Stimulated activated CD4-positive, alpha-beta T cell treated with anti-CD3 and anti-CD28 coated beads, Interleukin-1b, Interleukin-23, amount 100 ng/mL, for 1 hour (primary cell): ENCODE measurements at places on chromosomes 3 and 15.
A peak's percentile ranks its signal among the peaks of the same experiment; 100 is the strongest.

- DNase-seq = no peak
Measured at GRCh38 chr3:190205739-190206138, 85.0 kb upstream of the P3H2 start.

GRCh38 chr15:93035953-93036810 lies 52.8 kb downstream of the RGMA start:
- DNase-seq = no peak

GRCh38 chr3:195761123-195761566 lies 40.4 kb downstream of the MUC20 start:
- no peak for DNase-seq

DNA sequence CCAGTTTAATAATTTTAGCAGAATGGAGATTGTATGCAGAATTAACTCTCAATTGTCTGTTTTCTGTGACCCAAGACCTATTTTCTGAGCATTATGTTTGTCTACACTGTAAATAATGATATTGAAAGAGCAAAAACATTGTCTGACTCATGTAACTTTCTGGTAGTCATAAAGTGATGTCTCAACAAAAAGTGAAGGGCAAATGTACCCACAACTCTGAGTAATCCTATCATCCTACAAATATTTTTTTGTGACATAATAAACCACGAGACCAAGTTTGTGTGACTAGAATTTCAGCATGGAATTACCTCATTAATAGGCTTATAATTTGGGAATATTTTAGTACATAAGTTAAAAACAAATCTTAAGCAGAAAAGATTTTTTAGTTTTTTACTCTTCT lies 15.4 kb upstream of the ABHD10 start:
- DNase-seq = no peak

- DNase-seq = no peak
Measured at GRCh38 chr15:39025881-39026280, 461.3 kb upstream of the RASGRP1 start.

DNA sequence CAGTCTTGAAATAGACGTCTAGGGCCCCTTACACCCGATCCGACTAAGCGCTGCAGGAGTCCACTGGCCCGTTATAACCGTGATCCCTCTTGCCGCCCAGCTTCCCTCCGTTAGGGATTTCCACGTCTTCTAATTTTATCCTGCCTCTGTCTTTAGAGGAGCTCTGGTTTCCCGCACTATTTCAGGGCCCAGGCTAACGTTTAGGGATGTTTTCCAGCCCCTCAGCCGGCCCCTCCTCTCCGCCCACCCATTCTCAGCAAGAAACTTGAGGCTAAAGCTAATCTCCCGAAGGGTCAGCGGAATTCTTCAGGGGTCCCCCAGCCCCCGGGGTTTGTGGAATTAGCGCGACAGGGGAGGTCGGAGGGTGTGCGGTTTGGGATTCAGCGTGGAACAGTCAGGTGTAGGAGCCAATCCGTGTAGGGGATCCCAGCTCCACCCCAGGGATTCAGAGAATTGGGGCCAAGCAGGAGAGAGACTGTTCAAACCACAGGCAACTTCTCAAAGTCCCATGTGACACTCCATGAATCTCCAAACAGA lies 1.6 kb downstream of the PTX3 start:
- DNase-seq = no peak

DNA sequence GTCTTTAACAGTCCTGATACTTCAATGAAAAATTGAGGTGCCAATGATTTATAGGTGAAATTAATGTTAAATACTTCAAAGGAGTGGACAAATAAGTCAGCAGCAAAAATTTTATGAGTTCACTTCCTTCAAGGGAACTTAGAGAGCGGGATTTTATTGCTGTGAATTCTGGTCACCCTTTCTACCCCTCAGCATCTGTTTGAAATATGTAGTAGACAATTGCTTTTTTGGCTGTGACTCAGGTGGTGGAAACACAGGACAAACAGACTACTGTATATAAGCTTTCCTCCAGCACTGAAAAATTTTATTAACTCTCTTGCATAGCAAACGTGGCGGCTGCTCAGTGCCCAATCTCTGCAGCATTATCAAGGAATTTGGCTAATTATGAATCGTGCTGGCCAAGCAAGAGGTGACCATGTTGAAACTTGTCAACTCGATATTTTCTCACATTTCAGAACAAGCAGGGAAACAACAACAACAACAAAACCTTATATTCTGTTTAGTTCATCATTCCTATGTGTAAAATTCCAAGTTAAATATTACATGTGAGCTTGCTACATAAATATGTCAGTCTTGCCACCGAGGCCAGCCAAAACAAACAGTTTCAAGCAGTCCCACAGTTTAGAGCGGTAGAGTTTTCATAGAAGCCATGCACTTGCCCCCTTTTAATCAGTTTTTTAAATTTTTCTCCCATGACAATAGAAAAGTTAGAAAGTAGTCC lies 420.2 kb downstream of the FOXP1 start:
- no peak for DNase-seq

GRCh38 chr3:144384241-144384979 lies 412.8 kb downstream of the DIPK2A start:
- DNase-seq = no peak

DNA sequence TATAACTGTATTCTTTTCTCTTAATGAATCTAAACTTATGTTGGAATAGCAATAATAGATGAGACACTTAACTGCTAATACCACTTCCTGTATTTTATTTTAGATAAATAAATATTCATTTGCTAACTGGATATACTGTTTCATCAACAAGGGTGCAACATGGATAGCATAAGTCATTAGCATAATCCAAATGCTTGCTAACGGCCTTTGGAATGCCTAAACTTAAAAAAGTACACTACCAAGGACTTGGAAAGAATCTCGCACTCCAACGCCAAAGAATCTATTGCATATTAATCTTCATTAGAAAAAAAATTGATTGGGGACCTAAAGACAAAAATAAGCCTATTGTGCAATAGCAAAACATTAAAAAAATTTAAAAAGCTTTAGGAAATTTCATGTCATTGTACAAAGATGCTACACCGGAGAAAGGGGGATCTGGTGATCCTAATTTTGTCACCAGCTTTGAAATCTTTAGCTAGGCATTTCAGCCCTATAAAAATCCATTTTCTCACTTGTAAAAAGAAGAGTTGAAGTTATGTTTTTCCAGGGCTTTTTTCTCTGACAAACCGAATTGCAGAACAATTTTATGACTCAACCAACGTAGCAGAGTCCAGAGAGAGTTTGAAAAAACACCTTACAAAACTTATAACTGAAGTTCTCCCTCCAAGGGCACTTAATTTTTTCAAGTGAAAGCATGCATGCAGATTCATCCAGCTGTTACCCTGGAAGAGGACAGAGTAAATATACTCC lies 4.1 kb downstream of the VGLL3 start:
- no peak for DNase-seq

DNA sequence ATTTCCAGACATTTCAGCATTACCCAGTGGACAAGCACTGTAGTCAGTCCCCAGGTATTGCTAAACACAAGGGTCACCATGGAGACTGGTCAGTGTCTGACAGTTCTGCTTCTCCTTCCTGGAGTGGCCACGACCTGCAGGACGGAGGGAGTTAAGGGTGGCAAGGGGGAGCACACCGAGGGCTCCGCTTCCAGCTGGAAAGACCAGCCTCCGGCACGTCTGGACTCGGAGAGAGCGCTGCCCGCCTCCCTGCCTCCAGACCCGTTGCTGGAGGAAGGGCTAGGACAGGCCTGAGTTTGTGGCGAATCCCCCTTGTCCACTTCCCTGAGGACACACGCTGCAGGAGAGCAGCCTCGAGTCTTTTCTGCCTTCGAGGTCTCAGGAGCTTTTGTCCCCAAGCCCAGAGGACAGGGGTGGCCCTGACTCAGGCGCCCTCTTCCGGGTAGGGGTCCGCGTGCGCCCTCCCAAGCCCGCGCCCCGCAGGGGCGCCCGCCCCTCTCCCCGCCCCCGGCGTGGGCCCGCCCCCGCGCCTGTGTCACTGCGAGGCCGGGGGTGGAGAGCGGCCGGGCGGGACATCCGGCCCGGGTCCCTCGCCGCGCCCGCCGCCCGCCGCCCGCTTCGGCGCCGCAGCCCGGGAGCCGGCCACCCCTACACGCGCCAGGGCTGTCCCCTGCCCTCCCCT lies at the start of gene CHST14:
Gene CHST14, plus strand, starts transcription at position 562 of the 682 bp plus-strand sequence. CDS start 230 bp downstream, outside the sequence.
- DNase-seq = peak; percentile 29

DNA sequence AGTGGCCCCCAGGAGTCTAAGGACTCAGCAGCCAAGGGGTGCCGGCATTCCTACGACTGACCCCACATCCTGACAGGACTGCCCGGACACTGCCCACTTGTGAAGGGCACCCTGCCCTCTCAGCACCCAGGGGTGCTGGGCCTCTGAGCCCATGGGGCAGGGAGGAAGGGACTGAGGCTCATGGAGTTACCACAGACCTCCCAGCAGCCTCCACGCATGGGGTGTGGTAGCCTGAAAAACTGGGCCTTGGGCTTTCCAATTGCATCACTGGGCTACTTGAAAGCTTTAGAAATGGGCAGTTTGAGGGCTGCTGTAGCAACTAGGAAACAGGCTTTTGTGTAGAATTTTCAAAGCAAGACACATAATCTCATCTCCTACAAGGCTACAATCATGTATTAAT lies 13.2 kb downstream of the TKT start:
- no peak for DNase-seq

GRCh38 chr3:62035402-62036057 lies 337.8 kb downstream of the FEZF2 start:
- DNase-seq = no peak

DNA sequence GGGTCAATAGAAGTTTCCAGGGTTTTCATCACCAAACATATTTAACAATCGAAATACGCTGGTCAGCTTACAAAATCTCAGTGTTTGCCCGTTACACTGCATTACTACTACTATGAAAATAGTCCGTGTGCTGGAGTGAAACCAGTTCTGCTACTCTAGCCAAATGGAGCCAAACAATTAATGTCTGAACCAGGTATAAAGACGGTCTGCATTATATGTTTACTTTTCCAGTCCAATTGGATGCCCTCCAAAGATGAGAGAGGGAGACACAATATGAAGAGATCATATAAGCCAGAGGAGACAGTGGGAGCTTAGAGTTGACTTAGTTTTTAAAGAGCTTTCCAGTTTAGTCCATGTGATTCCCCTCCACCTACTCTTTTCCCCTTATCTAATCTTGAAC lies 6.3 kb upstream of the DUT start:
- no peak for DNase-seq

- DNase-seq = peak; percentile 6
Measured at GRCh38 chr3:57815036-57815435, 58.9 kb downstream of the SLMAP start.

- no peak for DNase-seq
Measured at GRCh38 chr3:107574650-107575049, 51.9 kb downstream of the BBX start.

DNA sequence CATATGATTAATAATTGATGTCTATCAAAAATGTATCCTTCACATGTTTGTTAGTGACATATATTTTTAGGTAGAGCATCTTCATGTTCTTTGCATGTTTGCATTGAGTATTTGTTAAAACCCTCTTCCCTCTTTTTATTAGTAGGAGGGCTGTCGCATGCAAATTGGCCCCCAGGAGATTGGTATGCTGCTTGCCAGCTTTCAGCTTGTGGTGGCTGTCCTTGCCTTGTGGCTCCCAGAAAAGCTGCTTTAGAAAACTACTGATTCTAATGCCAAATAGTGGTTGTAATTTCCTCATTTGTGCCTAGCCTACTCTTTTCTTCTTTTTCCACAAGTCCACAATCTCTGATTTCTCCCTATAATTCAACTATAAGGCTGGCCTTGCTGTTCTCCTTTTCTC lies 886.8 kb downstream of the VGLL3 start:
- no peak for DNase-seq

- DNase-seq = no peak
Measured at GRCh38 chr3:9514306-9514705, 39.3 kb downstream of the LHFPL4 start.

DNA sequence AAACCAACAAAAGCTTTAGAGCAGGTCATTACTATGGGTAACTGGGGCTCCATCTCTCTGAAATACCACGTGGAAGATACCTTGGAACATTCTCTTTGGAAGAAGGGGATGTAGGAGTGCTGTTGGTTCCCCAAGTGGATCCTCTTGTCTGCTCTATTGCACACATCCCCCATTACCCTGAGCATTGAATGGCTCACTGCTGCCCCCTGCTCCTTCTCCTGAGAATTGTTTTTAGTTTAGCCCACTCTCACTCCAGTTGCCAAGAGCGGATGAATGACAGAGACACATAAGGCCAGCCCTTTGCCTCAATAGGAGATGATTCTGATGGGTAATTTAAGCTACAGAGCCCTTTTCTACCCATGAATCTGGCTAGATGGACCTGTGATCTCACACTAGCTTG lies 135.6 kb upstream of the SUCLG2 start:
- peak; percentile 20 for DNase-seq

GRCh38 chr3:15882577-15882976 lies 84.8 kb upstream of the ANKRD28 start:
- DNase-seq = no peak

DNA sequence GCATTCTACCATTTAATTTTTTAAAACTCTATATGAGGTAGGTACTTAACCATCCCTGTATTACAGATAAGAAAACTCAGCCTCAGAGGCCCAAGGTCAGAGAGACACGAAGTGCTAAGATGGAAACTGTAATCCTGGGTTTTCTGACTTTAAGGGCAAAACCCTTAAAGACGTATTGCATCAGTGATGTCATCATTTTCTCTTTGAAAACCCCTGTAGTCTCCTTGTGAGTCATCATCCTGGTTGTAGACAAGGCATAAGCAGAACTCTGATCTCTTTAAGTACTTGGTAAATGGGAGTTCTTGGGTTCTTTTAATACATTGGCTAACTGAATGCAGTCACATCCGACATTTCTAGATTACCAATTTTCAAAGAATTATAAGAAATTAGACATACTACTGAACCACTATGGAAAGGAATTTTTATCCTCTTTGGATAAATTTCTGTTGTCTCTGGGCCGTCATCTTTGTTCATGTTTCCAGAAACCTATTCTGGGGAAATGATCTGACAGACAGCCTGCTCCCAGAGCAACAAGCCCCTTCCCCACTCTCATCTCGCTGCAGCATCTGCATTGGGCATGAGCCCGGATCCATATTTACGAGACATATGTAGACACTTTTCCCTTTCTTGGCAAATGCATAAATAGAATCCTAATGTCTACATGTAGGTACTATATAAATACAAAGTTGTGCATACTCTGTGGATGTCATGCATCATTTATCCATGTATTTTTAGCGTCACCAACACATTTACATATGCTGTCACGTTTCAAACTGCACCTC lies 48.7 kb upstream of the MDFIC2 start:
- no peak for DNase-seq
